ENCODE measurements at places on chromosomes 1 and 21.

- no peak for DNase-seq
Measured at GRCh38 chr1:89855413-89856123, 34.7 kb downstream of the LRRC8D start.

DNA sequence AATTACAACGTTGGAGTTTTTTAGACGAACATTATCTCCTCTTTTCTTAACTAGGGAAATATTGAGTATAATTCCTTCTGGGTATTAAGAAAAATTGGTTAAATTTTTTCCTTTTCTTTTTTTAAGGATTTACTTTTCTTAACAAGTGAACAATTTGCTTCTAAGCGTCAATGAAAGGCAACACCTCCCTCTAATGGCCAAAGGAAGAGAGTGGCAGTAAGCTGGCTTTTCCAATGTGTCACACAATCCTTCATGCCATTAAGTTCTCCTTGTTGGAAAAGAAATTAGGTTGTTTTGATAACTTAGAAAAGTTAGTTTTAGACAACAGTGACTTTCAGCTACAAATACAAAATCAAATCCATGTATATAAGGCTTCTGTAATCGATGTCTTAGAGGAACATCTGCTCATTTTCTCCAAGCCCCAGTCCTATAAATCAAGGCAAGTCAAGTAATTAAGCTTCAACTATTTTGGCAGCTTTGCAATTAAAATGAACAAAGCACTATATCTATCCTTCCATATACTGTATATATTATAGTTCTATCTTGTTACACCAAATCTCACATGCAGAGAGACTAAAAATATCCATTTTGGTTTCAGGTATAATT, 62.8 kb downstream of the EDEM3 start:
- peak; percentile 6 for DNase-seq

DNA sequence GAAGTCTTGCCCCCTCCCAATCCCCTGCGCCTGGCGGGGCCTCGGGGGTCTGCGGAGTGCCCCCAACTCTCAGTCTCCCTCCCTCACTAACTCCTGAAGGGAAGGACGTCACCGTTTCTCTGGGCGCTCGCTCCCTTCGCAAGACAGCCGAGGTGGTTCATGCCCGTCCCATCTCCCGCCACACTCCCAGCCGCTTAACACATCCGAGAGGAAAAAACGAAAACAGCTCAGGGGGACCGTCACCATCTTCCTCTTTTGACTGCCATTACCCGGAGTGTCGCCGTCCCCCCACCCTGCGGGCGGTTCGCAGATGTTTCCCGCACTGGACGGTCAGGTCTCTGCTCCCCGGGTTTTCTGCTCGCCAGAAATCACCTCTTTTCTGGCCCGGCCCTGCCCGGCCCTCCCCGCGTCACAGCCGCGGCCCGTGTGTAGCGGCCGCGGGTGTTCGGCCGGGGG, 532 bp downstream of the ERO1B start:
- DNase-seq: no peak

DNA sequence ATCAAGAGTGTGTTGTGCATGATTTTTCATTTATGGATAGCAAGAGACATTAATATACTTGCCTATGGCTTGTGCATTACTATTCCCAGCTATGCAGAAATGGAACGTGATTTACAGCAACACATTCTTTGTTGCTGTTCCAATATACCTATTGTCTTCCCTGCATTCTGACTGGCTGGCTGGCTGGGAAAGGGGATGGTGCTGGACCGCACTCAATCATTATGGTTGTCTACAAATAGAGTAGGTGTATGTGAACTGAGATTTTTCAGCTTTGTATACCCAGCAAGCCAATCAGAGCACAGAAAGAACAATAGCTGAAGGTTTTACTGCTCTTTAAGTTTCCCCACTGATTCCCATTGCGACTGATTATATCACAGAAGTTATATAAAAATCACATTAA, 167.5 kb downstream of the ATG4C start:
- no peak for DNase-seq

DNA sequence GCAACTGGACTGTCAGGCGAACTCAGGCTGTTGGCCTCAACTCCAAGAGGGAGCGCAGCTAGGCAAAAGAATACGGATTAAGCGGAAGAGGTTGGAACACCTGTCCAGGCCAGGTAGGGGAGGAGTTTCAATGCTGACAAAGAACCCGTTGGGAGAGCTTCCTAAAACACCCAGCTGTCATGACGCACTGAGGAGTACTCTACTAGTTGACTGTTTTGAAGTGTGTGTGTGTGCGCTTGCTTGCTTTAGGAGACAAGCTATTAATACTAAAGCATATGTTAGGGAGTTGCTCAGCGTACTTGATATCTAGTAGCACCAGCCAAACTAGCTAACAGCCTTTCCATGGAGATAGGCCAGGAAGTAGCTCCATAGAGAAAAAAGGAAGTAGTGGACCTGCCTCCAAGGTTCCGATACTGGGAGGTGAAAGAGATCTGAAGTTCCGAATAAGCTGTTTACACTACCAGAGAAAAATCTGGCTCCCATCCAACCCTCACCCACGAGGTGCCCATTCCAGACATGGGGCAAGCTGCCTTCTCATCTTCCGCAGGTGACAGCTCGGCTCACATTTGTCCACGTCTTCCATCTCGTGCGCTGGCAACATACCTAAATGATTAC, 974 bp upstream of the FNBP1L start:
- no peak for DNase-seq

GRCh38 chr1:18783705-18784481, 75.6 kb downstream of the TAS1R2 start:
- DNase-seq: no peak

DNA sequence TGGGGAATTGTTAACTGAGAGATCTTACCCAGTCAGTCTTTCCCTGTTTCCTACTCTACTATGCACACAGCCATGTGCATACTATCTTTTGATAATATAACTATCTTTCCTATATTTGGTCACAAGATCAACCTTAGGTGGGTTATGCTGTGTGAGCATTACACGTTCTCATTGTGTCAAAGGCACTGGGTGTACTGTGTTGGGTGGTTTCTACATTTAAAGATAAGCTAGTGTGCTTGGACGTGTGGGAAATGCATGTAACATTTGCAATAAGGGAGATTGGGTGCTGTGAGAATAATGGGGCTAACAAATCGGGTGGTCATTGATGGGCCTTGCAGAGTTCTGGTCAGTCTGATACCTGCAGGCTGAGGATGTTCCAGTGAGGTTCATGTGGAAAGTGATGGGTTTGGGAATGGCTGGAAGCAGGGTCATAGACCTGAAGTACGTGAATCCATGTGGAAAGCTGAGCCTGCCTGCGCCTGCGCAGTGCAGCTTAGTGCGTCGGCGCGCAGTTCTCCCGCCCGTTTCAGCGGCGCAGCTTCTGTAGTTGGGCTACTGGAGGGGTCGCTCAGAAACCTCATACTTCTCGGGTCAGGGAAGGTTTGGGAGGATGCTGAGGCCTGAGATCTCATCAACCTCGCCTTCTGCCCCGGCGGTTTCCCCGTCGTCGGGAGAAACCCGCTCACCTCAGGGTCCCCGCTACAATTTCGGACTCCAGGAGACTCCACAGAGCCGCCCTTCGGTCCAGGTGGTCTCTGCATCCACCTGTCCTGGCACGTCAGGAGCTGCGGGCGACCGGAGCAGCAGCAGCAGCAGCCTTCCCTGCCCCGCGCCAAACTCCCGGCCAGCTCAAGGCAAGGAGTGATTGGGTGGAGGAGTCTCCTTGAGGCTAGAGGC, at the start of gene MSH4:
MSH4 (plus strand) TSS at position 507 of the 897 bp plus-strand sequence; CDS start at position 611, 104 bp downstream.
- DNase-seq: no peak

DNA sequence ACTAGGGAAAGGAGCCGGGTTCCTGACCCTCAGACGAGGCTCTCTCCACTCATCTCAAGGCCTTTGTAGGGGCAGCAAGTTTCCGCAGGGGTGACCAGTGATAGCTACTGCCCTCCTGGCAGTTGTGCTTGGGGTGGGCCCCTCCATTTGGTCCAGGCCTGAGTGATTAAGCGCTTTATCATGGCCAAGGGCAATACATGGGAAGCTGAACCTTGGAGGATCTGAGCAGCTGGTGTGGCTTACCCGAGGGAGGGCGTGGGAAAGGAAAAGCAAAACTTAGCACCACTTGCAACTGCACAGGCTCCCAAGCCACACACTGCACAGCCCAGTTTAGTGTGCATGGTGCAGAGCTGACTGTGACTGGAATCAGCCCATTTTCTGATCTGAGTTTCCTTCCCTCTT, 47.8 kb downstream of the GADD45A start:
- peak; percentile 78 for DNase-seq

Data from brain pericyte (primary cell).